Epithelial cell of esophagus (primary cell): ENCODE measurements at places on chromosomes 7 and 10.

GRCh38 chr7:12316925-12317324 is 86.7 kb downstream of the VWDE start:
- DNase-seq, result no peak

DNA sequence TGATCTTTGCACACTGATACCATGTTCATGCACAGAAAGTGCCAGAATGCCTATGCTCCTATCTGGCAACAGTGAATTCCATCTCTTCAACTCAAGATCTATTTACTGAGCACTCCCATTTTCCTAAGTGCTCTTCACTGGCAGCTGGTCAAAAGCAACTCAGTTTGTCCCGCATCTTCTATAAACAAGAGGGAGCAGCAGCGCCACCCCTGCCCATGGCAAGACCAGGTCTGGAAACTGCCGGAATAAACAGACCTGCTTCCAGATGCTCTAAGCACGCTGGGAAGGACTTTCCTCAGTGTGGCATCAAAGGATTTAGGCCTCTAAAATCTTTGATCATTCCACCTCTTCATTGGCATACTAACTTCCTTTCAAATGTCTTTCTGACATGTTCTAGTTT is 104.4 kb upstream of the MACROH2A2 start:
- no peak for DNase-seq

- DNase-seq, result no peak
These were observed 141.2 kb downstream of the ST7 start for GRCh38 chr7:117094457-117094856.

GRCh38 chr10:127797339-127797738 is 60.4 kb downstream of the FOXI2 start:
- no peak for DNase-seq

- no peak for DNase-seq
These were observed 365.7 kb upstream of the LRGUK start for GRCh38 chr7:133761443-133761842.

DNA sequence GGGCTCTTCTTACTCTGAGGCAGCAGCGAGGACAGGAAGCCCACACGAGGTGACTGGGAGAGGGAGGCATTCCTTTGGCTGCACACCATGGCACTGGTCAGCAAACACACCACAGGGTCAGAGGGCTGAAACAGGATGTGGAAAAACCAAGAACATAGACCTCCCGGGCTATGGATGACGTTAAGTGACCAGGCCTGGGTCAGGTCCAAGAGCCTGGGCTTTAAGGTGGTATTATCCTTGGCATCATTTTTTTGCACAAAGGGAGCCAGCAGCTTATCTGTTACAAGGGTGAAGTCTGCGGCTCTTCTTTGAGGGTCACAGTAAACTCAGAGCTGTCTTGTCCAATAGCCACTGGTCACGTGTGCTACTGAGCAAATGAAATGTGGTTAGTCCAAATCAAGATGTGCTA is 7.0 kb downstream of the WDR91 start:
- DNase-seq, result no peak

GRCh38 chr7:90563286-90563685 is 32.8 kb upstream of the CDK14 start:
- DNase-seq, result no peak

GRCh38 chr7:90250601-90251303 is 5.8 kb downstream of the CFAP69 start:
- peak; percentile 7 for DNase-seq

GRCh38 chr7:94154858-94155257 is 150.7 kb upstream of the BET1 start:
- peak; percentile 17 for DNase-seq
